HT-29 (cell line): ENCODE measurements at places on chromosomes 3 and 15. TPM values are rescaled to one million over a fixed set of nuclear protein-coding genes. Genes with fewer than 3 reads are reported as not detected.

Gene CHDH
- 27.6 and 54.6 TPM in 2 replicates for total RNA-seq

Gene ALDH1A3
- total RNA-seq = 12.3 and 21.0 TPM in 2 replicates

Gene DGKG
- 0.36 and 4.0 TPM in 2 replicates for total RNA-seq

Gene TICRR
- 14.9 and 15.2 TPM in 2 replicates for total RNA-seq

Gene CLCN2
- total RNA-seq = 59.4 and 64.0 TPM in 2 replicates

Gene MSL2
- 7.7 and 8.2 TPM in 2 replicates for total RNA-seq

Gene FGF7
- total RNA-seq = not detected in 2 replicates

Gene WWTR1
- 3.2 and 4.2 TPM in 2 replicates for total RNA-seq

Gene GPR62
- not detected in 2 replicates for total RNA-seq

Gene CYP8B1
- total RNA-seq = not detected in 2 replicates

DNA sequence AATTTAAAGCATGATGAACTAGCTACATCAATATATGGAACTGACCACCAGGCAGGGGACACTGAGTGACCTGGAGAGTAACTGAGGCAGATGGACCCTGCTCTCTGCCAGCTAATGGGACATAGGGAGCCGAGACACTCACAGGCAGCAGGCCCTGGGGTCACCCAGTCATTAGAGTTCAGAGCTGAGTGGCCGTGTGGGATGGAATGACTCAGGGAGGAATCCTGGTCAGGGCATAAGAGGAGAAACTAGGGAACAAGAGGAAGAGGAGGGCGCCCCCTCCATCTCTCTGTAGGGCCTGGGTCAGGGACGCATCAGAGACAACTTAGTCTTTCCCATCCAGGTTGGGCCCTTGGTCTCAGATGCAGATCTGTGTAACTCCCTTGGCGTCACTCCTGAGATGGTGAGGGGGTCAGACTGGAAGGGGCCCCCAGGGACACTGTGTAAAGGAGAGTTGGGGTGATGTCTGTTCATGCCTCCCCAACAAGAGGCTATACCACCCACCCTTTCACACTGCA, 39.8 kb downstream of the CCDC12 start:
- DNase-seq = no peak

GRCh38 chr3:122324871-122325323, at the start of gene CSTA:
TSS of gene CSTA (plus strand) at chr3:122325248. CDS start at chr3:122325293, 45 bp downstream.
- DNase-seq = no peak

DNA sequence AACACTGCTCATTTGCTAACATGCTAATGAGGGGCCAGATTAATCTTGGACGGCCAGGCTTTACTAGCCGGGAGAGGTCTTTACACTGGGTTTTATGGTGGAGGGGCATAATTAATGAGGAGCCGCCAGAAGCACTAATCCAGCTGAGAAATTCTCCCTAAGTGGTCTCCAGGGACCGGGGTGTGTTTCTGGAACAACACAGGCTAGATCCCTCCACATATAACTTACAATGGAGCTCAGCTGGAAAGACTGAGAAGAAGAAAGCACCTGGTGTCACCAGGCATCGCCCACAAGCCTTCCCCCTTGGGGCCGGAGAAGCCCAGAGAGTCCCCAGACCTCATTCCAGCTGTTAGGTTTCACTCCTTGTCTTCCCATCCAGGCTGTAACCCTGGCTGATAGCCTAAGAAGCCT, 127.5 kb downstream of the MEGF11 start:
- DNase-seq = no peak

GRCh38 chr3:133837487-133838295, 32.1 kb downstream of the SRPRB start:
- DNase-seq = no peak

DNA sequence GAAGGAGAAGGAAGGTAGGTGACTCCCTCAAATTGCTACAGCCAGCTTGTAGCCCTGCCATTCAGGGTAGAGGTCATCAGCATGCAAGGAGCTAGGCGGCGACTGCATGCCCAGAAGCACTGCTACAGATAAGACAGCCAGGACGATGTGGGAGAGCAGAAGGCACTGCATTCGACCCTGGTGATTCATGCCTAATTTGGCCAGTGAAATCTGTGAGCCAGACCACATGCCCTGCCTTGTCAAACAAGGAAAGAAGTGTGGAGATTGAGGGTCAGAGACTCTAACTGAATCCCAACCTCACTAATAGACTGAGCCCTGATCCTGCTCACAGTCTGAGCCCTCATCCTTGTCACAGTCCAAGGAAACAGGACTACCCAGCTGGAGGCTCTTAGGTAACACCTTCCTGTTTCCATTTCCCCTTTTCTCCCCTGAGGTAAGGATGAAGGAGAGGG, 86.6 kb downstream of the LINGO1 start:
- DNase-seq = peak; percentile 81

DNA sequence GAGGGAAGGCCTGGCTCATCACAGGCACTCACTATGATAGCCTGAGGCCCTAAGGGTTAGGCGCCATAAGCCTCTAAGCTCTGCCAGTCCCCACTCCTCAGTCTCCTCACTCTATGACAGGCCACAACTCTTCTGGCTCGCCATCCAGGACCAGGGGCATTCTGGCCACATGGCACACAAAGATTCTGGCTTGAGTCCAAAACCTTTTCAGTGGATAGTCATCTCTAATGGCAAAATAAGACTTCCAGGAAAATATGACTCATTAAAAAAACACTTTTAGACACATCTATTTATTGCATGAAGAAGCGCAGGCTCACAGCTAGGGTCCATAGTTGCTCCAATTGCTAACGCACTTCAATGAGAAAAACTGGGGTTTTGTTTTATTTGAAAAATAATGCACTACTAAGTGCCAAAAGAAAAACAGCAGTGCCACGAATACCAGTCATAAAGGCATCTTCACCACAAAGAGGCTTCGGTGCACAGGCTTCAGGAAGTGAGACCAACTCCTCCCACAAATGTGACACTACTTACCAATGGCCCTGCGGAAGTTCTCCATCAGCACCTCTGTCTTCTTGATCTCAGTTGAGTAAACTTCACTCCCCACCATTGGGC, 11.1 kb downstream of the RUVBL1 start:
- DNase-seq = peak; percentile 55
